Fibroblast of skin of left quadriceps (primary cell): ENCODE measurements at places on chromosomes 13 and 19.
A peak's percentile ranks its signal among the peaks of the same experiment; 100 is the strongest.

DNA sequence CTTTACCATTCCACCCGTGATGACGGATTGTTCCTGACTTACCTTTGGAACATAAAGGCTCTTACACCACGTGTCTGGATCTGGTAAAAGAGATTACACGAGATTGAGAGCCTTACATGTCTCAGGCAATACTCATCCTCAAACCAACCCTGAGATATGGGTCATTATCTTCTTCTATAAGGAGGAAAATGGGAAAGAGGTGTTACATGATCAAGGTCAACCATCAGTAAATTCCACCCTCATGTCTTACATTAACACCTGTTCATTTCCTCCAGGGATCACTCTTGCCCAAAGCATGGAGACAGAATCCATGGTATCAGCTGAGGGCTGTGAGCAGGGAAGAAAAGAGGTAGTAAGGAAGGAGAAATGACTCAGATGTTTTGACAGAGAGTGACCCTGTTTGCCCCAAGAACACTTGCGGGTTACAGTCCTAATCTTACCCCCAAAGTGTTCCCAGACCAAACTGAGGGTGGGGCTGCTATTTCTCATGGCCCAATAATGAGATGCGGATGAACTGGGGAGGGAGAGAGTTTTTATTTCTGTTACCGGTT, 19.6 kb downstream of the LILRB4 start:
- no peak for DNase-seq

GRCh38 chr19:10756791-10757190, 38.9 kb downstream of the DNM2 start:
- DNase-seq = no peak

DNA sequence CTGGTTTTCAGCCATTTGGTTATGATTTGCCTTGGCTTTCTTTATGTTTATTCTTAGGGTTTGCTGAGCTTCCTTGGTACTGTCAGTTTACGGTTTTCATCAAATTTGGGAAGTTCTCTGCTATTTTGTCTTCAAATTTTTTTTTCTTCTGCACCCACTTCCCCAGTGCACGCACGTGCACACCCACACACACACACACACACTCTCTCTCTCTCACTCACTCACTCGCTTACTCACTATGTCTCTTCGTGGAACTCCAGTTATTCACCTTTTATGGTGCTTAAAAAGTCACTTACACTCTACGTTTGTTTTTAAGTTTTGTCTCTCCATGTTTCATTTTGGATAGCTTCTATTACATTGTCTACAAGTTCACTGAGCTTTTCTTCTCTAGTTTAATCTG, 7.1 kb downstream of the AKAP11 start:
- no peak for DNase-seq

DNA sequence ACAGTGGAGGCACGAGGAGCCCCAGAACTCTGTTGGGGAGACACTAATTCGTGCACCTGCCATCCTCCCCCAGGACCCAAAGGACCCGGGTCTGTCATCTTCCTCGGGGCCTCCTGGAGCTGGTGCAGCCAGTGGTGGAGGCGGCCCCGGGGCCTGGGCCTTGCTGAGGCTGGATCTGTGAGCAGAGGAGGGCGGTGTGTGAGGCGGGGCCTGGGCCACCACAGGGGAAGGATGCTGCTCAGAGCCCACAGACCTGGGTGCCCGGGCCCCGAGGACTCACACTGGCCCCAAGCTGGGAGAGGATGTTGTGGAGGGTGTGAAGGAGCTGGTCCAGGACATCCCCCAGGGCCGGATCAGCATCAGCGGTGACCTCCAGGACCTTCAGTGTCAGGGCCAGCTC, 8.3 kb downstream of the IFNL3 start:
- DNase-seq = no peak

GRCh38 chr13:30045916-30046704, 195.7 kb upstream of the UBL3 start:
- DNase-seq = peak; percentile 36

DNA sequence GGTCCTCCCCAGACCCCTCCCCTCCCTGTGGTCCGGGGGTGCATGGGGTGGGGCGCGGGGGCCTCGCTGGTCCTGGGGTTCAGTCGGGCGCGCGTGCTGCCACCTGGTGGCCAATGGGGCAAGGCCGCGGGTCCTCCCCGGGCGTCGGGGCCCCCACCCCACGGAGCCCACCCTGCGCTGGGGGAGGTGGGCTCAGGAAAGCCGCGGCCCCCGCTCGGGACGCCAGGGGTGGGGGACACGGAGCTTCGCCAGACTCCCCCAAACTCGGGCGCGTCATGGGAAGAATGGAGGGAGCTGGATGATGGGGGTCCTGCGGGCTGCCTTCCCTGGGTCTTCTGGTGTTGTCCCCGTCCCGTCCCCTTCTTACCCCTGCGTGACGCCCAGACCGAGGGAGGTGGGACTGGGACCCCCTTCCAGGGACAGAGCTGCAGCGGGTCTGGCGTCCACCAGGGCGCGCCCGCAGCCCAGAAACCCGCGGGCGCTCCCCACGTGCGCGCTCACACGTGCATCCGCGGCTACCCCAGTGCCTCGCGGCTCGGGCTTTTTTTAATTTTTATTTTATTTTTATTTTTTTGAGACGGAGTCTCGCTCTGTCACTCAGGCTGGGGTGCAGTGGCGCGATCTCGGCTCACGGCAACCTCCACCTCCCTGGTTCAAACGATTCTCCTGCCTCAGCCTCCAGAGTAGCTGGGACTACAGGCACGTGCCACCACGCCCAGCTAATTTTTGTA, 19.8 kb upstream of the TCF3 start:
- no peak for DNase-seq

DNA sequence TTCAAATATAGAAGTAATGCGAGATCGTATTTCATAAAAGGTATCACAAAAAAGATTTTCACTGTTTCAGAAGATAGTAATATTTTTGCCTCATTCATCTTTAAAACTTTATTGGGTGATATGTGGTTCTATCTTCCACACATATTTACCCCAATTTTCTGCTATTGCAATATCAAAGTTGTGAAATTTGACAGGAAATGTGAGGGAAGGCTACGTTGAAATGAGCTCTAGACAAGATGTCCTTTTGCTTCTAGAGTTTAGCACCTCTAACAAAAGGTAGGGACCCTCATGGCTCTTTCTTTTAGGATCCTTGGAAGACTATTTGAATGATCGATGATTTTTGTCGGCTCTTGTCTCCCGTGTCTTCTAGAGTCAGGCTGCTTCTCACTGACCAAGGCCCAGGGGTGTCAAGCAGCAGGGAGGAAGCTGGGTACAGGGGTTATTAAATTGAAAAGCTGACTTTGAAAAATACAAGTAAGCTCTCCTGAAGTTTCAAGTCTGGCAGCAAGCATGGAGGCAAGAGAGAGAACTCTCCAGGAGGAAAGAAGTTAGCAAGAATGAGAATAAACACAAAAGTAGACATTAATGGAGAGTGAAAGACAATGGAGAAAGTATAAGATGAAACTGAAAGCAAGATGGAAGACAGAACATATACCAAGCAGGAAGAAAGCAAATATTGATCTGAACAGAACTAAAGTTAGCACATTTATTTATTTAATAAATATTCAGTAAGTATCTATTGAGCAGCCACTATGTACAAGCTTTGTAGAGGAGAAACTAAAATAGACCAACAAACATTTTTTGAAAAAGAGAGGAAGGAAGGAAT, 73.4 kb downstream of the RUBCNL start:
- no peak for DNase-seq

DNA sequence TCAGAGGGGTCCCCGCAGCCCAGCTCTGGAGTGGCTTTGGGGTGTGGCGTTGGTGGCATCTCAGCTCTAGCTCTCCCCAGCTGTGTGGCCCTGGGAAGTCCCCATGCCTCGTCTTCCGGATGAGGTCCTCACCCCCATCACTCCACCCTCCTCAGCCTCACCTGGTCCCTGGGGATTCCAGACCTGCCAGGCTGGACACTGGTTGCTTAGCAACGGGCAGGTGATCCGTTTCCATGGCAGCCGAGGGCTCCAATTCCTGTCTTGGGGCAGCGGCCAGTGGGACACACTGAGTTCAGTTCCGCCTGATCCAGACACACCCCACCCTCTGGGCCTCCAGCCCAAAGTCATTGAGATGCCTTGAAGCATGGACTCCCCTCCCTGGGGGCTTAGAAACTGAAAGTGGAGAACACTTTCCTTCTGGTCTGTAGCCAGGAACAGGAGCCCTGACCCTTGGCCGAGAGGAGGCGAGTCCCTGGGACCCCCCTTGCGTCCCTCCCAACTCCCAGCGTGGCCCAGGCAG, 7.7 kb upstream of the MISP start:
- no peak for DNase-seq

DNA sequence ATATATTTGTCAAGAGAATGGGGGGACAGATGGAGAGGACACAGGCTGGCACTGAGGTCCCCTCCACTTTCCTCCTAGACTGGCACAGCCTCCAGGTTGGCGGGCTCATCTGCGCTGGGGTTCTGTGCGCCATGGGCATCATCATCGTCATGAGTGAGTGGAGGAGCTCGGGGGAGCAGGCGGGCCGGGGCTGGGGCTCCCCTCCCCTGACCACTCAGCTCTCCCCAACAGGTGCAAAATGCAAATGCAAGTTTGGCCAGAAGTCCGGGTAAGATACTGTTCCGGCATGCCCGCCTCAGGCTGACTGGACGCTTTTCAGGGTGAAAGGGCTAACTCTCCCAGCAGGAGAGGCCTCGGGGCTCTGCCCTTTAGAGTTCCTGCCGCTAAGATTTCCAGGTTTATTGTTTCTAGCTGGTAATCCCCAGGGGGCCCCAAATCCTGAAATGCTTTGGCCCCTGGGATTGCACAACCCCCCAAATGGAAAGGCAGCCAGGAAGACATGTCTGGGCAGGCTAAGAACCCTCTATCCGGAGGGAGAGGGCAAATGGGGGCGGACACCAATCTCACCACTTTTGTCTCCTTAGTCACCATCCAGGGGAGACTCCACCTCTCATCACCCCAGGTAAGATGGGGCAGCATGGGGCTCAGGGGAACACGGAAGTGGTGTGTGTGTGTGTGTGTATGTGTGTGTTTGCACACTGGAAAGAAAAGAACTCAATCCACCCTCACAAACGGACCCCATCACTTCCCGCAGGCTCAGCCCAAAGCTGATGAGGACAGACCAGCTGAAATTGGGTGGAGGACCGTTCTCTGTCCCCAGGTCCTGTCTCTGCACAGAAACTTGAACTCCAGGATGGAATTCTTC, 7.3 kb downstream of the FXYD3 start:
- DNase-seq = no peak

DNA sequence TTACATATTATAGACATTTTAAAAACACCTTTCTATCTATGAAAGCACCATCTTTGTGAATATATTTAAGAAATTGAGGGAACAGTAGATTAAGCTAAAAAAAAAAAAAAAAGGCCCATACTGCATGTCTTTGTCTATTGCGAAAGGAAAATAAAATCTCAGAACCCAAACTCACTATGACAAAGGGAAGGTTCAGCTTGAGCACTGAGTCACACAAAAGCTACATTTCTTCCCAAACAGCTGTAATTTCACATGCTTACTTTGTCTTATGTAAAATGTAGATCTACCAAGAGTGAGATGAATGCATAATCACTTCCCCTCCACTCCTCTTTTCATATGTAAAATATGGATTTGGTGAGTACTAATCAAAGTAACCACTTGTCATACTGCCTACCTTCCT, 640.1 kb upstream of the KLF12 start:
- DNase-seq = no peak

DNA sequence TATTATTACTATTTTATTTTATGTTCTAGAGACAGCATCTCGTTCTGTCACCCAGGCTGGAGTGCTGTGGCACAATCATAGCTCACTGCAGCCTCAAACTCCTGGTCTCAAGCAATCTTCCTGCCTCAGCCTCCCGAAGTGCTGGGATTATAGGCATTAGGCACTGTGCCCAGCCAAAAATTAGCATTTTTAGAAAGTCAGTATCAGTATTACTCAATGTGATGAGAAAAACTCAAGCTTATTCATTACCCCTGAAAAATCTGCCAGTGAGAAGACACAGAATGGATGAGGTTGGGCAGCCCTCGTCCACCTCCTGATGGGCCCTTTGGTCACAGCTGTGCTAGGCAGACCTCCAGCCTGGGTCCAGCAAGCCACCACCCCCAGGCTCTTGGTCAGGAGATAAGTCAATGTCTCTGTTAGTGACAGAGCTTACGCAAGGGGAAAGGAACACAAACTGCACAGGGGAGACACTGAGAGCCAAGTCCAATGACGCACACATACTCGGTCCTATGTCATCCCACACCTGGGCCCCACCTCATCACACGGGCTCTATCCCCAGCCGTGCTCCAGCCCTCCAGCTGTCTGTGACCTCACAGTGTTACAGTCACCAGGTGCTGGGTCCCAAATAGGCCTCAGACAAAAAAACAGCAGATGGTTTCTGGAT, 19.8 kb downstream of the PEPD start:
- DNase-seq = no peak

- peak; percentile 34 for DNase-seq
Observed at GRCh38 chr13:83498481-83499190, 383.6 kb downstream of the SLITRK1 start.

DNA sequence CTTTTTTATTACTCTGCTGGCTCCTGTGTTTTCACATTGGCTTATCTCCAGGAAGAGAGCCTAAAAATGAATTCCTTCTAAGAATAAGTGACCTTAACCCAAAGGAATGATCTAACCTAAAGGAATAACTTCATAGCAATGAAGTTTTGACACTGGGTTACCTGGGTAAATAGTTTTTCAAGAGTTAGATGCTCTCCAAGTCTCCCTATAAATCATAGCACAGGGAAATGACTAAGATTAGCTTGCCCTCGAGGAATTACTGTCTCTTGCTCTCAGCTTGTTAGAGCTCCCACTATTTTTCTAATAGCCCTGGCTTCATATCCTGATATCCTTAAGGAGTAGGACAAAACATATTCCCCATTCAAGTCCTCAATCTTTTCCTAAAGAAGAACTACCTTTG, 66.3 kb downstream of the SPRY2 start:
- DNase-seq = no peak

DNA sequence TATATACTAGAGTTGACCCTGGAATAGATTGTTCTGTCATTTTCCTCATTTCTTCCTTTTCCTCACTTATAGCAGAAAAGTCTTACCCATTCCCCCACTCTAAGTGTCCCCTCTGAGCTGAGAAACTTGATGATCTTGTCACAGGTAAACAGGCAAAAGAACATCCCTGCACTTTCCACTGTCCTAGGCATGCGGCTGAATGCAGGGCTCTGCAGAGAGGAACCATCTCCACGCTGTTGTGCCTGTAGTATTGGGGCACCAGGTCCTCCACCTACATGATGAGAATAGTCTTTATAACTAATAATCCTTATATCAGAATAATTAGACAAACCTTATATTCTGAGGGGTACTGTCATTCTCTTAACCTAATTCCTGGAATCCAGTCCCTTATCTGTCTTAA, 211.3 kb downstream of the RBM26 start:
- no peak for DNase-seq
